Lung (tissue), 17 donors: ENCODE measurements at places on chromosomes 2 and 18.

GRCh38 chr2:241865416-241865956, 4.0 kb upstream of the RTP5 start:
- DNase-seq: no peak

- no peak for DNase-seq
These were observed 1.5 kb downstream of the SLC39A10 start for GRCh38 chr2:195658541-195658890.

GRCh38 chr2:222232372-222232771, 66.4 kb downstream of the PAX3 start:
- DNase-seq: no peak

- DNase-seq: peak; percentile 29
These were observed 84.4 kb downstream of the SESTD1 start for GRCh38 chr2:179180242-179180641.

DNA sequence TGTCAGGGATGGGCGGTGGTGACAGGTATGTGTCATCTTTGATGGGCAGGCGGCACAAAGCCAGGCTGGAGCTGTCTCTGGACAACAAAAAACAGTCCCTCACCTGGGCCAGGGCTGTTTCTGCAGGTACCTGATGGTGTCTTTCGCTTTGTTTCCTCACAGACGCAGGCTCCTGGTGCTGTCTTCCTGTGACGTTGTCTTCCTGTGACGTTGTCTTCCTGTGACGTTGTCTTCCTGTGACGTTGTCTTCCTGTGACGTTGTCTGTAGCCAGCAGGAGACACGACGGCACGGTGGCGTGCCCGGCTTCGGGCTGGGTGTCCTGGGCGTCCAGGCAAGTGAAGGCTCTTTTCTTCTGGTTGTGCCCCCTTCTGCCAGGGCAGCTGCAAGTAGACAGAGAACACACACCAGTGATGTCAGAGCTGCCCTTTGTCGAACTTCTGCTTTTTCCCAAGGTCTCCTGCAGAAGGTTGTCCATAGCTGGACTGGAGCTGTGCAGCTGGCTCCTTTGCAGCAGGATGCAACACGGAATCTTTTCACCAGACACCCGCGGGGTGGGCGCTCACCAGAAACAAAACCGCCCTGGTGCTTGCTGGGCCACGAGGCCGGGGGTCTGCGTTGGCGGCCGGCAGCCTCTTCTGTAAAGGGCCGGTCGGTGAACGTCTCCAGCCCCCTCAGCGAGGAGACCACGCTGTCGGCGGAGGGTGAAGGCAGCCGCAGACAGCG, 21.1 kb downstream of the GPR35 start:
- no peak for DNase-seq
